H1 (cell line): ENCODE measurements at places on chromosomes 5 and 9. TPM values are rescaled to one million over a fixed set of nuclear protein-coding genes. Genes with fewer than 3 reads are reported as not detected.

Gene ZBED3
- 7.3 and 9.4 TPM in 2 replicates for polyA plus RNA-seq

- no peak overlapping the region for H3K27ac ChIP-seq
- no peak overlapping the region for H3K4me3 ChIP-seq
- no peak for DNase-seq
- no peaks in the 10 kb centered on the region for H3K27me3 ChIP-seq
- H3K36me3 ChIP-seq: peaks cover 17% of the 10 kb centered on the region
Measured at GRCh38 chr5:179577286-179577960, 27.1 kb downstream of the RUFY1 start.

Gene TMOD1
- 0.17 and 0.27 TPM in 2 replicates for polyA plus RNA-seq

DNA sequence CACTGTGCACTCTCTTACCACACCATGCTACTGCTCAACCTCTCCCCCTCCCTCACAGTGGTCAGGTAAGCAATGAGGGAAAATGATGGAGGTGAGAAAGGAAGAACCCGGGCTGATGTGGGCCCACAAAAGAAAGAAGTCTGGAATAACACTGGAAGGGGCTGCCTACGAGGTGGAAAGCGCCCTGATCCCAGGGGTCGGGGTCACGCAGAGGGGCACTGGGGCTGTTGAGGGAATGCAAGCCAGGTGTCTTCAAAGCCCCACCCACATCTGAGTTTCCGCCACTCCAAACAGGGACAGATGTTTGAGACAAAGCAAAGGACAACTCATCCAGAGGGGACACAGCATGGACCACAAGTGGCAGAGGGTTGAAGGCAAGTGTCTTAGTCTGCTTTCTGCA, 4.2 kb downstream of the TNIP1 start:
- H3K36me3 ChIP-seq: no peaks in the 10 kb centered on the region
- no peak overlapping the region for H3K27ac ChIP-seq
- no peak for DNase-seq
- H3K4me1 ChIP-seq: peaks cover 4% of the 10 kb centered on the region
- H3K4me3 ChIP-seq: no peak overlapping the region

Gene TMEM174
- polyA plus RNA-seq: not detected in 2 replicates

- no peak overlapping the region for H3K4me3 ChIP-seq
Measured at GRCh38 chr5:166562246-166562645, 1729.2 kb upstream of the WWC1 start.

Gene HDAC3
- 120 and 124 TPM in 2 replicates for polyA plus RNA-seq

DNA sequence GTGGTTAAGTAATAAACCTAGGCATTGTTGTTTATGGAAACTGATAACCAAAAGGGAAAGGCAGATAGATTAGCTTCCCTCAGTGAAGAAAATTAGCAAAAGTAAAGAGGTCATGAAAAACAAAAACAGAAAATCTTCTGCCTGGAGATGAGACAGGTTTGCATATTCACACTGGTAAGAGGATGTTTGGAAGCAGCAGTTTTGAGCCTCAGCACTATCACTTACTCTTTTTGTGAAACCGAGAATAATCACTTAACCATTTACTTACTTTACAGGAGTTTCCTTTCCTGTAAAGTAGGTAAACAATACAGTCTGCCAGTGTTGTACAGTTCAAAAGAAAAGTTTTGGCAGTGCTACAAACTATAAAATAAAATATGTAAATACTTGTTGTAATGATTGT, 35.5 kb upstream of the EMB start:
- DNase-seq: no peak
- no peaks in the 10 kb centered on the region for H3K36me3 ChIP-seq
- no peak overlapping the region for H3K27ac ChIP-seq
- H3K27me3 ChIP-seq: no peaks in the 10 kb centered on the region
- H3K4me1 ChIP-seq: no peaks in the 10 kb centered on the region
- H3K4me3 ChIP-seq: no peak overlapping the region

Gene BARHL1
- 0.06 TPM in 1 of 2 replicates, not detected in the other for polyA plus RNA-seq
